ENCODE measurements at places on chromosomes 16 and 17.

DNA sequence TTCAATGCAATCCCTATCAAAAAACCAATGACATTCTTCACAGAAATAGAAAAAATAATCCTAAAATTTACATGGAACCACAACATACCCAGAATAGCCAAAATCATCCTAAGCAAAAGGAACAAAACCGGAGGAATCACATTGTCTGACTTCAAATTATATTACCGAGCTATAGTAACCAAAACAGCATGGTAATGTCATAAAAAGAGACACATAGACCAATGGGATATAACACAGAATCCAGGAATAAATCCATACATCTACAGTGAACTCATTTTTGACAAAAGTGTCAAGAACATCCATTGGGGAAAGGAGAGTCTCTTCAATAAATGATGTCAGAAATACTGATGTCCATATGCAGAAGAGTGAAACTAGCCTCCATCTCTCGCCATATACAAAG lies 105.8 kb upstream of the CORO6 start:
- DNase-seq: no peak

GRCh38 chr17:45430738-45431530 lies 1.7 kb downstream of the ARHGAP27 start:
- DNase-seq: no peak

- DNase-seq: no peak
These were observed at the start of the genes CXCL16 and ZMYND15 for GRCh38 chr17:4739122-4740024. Gene CXCL16, minus strand, starts transcription at chr17:4739928. Its CDS starts 589 bp downstream, at chr17:4739339. Gene ZMYND15, plus strand, starts transcription at chr17:4739833. Its CDS starts 716 bp downstream, at chr17:4740549.

GRCh38 chr17:9670596-9670995 lies 25.3 kb downstream of the USP43 start:
- DNase-seq: no peak

DNA sequence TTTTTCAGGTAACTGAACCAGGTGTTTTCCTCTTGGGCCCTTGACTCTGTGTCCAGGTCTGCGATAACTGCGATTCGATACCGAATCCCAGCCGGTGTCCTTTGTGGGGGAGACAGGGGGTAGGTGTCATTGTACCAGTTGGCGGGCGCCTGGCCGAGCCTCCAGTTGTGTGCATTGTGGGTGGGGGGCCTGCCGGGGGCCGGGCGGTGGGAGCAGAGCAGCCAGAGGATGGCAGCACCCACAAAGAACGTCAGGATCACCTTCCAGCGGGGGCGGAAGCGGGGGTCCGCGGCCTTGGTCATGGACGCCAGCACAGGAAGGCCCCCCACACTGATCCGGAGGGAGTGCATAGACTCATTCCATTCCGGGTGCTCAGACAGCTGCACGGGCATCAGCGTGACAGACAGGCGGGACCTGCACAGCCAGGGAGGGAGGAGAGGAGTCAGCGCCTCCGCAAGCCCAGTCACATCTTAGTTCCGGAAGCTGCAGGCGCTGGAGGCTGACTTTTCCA lies 12.3 kb downstream of the CANT1 start:
- no peak for DNase-seq

GRCh38 chr16:27645396-27645795 lies 95.5 kb downstream of the KATNIP start:
- no peak for DNase-seq

DNA sequence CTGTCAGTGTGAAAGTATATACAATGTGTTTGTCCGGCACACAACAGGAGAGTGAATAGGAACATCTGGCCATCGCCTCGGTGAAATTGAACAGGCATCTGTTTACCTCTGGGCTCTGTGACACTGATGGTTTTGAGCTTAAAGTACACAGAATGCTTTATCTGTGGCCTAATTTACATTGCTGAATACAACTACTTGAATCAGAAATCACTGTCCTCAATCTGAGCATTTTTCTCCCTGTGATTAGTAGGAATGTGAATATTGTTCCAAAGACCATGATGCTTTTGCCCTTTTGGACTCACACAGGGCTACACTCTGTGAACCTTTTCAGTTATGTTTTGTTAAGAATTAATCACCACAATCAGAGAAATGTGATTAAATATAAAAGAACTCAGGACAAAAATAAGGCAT lies 323.0 kb upstream of the TBX2 start:
- DNase-seq: no peak

DNA sequence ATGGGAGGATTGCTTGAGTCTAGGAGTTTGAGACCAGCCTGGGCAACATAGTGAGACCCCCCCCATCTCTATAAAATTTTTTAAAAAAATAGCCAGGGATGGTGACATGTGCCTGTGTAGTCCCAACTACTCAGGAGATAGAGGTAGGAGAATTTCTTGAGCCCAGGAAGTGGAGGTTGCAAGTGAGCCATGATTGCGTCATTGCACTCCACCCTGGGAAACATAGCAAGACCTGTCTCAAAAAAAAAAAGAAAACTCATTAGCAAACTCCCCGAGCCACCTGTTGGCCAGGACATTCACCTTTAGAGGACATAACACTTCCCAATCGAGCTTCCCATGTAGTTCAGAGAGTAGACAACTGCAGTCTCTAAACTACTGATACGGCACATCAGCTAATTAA lies 274.2 kb downstream of the ABCC12 start:
- DNase-seq: no peak

- DNase-seq: no peak
These were observed 16.4 kb downstream of the TADA2A start for GRCh38 chr17:37422971-37423625.

DNA sequence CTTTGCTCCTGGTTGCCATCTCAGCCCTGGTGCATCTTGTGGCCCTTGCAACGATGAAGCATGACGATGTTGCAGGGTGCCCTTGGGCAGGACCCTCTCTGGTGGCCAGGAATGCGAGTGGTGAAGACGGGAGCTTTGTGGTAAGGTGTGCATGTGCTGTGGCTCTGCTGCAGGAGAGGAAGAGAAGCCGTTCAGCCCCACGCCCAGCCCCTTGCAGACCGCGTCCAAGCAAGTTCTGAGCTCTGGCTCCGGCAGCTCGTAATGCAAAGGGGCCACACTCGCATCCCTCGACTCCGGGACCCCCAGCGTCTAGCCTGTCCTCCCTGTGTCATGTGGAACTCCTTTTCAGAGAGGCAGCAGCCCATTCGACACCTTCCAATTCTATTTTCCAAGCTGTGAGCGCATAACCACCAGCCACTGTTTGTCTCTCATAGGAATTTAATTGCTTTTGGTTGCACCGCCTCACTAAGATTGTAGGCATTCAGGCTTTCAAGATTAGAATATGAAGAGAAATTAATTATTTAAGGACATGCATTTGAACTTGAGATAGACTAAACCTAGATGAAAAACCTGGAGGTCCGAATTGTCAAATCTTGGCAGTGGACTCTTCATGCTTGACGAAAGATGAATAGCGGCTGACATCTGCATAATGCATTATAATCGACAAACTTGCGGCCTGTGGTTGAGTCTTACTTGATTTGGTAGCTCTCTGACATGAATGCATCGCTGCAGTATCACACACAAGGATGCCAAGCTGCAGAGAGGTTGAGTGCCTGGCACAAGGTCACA lies 21.1 kb upstream of the KCNG4 start:
- no peak for DNase-seq

DNA sequence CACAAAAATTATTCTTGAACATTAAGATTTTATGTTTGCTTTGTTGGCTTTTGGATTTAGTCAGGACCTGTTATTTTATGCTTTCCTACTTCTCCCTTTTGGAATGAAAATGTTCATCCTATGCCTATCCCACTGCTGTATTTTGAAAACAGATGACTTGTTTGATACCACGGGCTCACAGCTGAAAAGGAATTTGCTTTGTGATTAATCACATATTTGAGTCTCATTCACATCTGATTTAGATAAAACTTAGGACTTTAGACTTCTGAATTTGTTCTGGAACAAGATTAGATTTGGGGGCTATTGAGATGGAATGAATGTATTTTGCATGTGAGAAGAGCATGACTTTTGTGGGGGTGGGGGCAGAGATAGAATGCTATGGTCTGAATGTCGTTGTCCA lies 1012.6 kb downstream of the CDH11 start:
- no peak for DNase-seq

- DNase-seq: no peak
These were observed 25.6 kb downstream of the MSI2 start for GRCh38 chr17:57281887-57282286.

GRCh38 chr16:77910021-77910420 lies 112.3 kb upstream of the CLEC3A start:
- no peak for DNase-seq

- DNase-seq: no peak
These were observed 368.6 kb downstream of the FOXL1 start for GRCh38 chr16:86946981-86947380.

GRCh38 chr16:50602531-50603205 lies 54.5 kb downstream of the NKD1 start:
- no peak for DNase-seq

GRCh38 chr16:25978218-25978617 lies 286.5 kb downstream of the HS3ST4 start:
- no peak for DNase-seq

DNA sequence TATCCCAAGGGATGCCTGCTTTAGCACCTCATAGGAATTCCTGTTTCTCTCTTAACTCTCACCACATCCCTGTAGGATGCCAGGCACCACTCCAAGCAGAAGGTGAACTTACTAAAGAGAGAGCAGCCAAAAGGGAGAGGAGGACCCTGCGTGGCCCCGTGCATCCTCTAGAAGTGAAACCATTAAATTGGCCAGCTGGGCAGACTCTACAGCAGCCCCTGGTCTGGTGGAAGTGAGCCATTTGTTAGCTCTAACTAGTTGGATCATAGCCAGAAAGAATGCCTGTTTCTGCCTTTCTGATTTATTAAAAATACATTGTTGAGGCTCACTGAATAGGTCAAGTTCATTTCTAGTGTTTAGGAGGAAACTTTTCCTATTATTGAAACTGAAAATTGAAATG lies 22.3 kb downstream of the TMEM11 start:
- DNase-seq: no peak

All from RCC 7860 (cell line).